ENCODE measurements at places on chromosomes 2 and 18.

DNA sequence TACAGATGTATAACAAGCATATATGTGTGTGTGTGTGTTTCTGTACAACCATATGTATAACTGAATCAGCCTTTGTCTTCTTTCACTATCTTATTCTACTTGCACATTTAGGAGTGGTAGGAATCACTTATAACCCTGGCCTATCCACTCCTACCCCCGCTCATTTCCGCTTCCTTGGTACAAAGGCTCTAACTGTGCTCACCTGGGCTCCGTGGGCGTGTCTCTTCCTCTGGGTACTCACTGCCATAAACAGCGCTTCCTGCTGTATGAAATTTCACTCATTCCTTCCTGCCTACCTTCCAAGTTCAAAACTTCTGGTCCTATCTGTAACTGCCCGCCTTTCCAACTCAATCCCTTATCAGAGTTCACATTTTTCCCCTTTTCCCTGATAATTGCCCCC is 815.5 kb downstream of the EPHA4 start:
- DNase-seq: no peak

DNA sequence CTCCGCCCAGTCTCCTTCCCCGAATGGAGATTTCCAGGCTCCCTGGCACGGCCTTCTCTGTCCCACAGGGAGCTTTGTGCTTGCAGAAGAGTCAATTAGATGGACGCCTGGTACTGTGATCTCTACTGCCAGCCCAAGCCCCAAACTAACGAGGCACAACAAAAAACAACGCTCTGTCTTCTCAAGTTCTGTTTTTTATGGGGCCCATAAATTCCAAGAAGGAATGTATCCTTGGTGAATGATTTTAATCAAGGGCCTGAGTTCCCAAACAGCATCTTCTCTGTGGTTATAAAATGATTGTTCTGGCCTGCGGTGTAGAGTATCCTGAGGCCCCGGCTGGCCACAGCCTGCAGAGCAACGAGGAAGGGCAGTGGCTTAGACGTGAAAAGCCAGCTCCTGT is 219.5 kb downstream of the CLIP4 start:
- DNase-seq: no peak

- no peak for DNase-seq
These were observed at the start of gene PID1 for GRCh38 chr2:229270551-229271410. Gene PID1 (minus strand): TSS chr2:229271287. CDS start chr2:229271043, 244 bp downstream.

DNA sequence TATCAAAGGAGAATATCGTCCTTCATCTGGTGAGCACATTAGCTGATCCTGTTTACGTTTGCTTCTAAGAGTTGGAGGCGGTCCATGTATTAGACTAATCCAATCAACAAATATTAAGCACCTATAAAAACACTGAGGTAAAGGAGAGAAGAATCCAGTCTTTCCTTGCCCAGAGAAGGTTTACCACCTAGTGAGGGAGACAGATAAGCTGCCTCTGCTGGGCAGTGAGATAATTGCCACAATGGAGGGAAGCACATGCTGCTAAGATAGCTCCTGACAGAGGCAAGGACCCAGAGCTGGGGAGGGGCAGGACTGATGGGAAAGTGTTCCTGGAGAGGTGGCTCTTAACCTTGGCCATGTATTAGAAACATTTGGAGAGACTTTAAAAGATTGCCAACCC is 36.7 kb upstream of the ST8SIA5 start:
- DNase-seq: no peak

GRCh38 chr2:238720232-238720672 is 127.6 kb upstream of the TWIST2 start:
- no peak for DNase-seq

DNA sequence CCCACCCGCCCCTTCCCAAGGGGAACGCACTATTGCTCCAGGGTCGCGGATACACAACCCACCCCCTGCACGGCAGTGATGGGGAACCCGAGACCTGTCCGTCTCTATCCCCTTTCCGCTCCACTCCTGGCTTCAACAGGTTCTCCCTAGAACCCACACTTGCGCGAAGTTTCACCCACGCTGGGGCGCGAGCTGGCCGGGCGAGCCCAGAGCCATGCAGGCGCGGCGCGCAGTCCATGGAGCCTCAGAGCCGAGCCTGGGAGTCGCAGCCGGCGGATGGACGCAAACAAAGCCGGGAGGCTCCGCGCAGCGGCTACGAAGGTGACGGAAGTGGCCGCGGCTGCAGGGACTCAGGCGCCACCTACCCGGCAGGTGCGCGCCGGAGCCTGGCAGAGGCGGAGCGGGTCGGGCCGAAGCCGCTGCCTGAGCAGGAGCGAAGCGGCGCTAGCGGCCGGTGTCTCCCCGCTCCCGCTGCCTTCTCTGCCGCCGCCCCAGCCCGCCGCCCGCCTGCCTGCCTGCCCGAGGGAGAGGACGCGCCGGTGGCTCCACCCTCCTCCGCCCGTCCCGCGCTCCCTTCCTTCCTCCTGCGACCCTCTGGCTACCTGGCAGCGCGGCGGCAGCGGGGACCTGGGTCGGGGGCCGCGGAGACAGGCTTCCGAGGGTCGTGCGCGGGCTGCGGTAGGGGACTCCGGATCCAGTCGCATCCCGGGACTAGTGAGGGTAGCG is 14.0 kb downstream of the ALPG start:
- DNase-seq: no peak

GRCh38 chr18:2135309-2135708 is 436.0 kb downstream of the METTL4 start:
- no peak for DNase-seq

DNA sequence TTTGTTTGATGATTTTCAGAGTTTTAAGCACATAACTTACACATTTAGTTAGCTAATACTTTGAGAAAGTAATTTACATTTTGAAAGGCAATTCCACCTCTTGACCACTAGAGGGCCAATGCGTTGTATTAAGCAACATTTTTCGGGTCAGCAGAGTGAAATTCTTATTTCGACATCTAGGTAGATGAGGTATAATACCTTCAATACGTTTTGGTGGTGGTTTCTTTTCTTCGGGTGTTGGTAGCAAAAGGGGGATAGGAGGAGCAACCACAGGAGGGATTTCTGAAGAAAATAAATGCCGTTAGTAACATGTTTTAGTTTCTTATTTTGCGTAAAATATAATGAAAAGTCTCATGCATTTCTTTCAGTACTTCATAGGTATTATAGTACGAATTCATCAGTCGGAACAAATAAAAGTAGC is 106.3 kb downstream of the TTN start:
- DNase-seq: no peak

- no peak for DNase-seq
These were observed 326.2 kb downstream of the SETBP1 start for GRCh38 chr18:45006934-45007333.

DNA sequence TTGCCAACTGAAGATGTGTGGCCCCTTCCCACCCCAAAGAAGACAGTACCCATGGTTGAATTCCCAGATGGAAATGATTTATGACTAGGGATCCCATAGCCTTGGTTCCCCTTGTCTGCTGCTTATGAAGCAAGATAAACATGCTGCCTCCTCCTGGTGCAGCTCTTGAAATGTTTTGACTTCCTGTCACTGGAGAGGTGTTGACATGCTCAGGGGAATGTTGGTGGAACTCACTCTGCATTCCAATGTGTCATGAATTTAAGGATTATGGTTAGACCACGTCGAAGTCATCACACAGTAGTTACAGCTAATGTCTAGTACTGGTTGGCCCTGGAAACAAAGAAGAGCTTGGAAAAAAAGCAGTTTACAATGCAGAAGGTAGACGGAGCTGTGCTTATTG is 69.0 kb upstream of the FAM110C start:
- DNase-seq: no peak

GRCh38 chr2:55114082-55114481 is 63.8 kb upstream of the RTN4 start:
- no peak for DNase-seq

DNA sequence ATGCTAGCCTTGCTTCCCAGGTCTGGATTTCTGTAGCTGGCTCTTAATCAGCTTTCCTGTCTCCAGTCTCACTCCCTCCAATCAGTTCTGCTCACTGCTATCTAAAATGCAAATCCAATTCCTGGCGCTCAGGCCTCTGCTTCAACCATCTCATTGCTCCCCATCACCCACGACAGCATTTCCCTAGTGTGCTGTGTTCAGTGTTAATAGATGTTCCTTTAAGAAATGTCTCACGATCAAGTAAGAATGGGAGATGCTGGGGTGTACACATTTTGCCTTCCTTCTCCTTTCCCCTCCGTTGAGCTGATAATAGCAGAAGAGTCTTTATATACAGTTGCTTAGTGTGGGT is 1.6 kb upstream of the PUM2 start:
- DNase-seq: no peak

GRCh38 chr2:196737046-196737445 is 62.4 kb downstream of the GTF3C3 start:
- no peak for DNase-seq

DNA sequence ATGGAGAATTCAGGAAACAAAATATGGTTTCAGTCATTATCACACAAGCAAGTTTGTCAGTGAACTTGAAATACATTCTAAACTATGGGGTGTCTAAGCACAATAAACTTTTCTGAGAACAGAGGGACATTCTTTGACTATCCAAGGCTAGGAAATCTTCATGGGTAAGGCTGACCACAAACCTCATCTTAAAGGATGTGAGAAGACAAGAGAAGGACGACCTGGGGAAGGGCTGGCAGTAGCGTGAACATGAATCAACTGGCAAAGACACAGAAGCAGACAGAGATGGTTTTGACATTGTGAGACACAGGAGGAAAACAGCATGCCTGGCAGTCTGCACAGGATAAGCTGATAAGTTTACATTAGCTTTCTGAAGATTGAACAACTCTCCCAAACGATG is 752.4 kb upstream of the SLC8A1 start:
- no peak for DNase-seq

- DNase-seq: no peak
These were observed 2.3 kb upstream of the OST4 start for GRCh38 chr2:27073782-27074181.

DNA sequence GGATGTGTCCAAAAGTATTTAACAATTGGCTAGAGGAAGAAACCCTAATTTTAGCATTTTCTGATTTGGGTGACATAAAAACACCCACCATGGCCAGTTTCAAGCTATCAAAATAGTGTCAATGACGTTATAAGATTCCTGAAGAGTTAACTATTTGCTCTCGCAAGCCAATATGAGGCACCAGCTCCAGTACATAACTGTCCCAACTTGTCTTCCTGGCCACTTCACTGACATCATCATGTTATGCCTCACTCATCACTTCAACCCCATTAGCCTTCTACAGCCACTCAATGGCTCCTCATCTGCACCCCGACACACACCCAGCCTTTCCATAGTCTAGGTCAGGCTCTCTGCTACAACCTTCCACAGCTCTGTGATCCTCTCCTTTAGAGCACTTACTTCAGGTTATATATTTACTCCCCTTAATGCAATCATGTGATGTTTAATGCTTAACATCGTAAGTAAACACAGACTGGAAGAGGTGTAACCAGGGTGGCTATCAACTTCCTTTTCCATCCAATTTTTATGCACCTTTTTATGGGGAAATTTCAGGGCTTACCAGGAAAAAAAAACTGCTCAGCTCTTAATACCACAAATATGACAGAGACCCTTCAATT is 158.7 kb downstream of the VWC2L start:
- no peak for DNase-seq

GRCh38 chr2:232515639-232516038 is 4.5 kb upstream of the PRSS56 start:
- DNase-seq: no peak

GRCh38 chr2:8578335-8579244 is 103.3 kb upstream of the ID2 start:
- DNase-seq: no peak

- no peak for DNase-seq
These were observed 42.8 kb downstream of the ITSN2 start for GRCh38 chr2:24317491-24317920.

GRCh38 chr2:138491495-138491862 is 10.1 kb upstream of the SPOPL start:
- no peak for DNase-seq

- DNase-seq: no peak
These were observed 8.9 kb upstream of the SKOR2 start for GRCh38 chr18:47260120-47260923.

DNA sequence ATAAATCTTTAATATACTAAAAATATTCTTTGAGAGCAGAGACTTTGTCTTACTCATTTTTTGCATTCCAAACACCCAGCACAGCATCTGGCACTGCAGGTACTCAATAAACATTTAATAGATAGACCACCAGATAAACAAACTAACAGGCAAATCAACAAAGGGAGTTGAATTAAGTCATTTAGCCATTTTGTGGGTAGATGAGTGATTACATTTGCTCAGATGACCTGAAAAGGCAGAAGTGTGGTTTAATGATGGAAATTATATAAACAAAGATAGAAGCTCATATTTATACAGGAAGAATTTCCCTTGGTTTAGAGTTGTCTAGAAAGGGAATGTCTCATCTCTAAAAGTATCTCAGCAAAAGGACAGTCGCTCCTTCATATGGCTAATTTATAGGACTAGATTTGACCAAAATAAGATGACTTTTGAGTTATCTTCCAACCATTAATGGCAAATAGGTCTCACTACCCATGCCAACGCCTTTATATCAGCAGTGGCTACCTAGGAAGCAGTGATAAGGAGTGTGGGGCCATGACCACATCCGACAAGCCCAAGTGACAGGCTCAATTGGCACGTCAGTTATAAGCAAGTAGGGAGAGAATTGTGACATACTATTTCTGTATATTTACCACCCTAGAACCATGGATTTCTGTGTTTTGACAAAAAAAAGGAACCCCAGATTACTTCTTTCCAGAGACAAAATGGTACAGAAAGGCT is 173.5 kb downstream of the ATAD2B start:
- no peak for DNase-seq

DNA sequence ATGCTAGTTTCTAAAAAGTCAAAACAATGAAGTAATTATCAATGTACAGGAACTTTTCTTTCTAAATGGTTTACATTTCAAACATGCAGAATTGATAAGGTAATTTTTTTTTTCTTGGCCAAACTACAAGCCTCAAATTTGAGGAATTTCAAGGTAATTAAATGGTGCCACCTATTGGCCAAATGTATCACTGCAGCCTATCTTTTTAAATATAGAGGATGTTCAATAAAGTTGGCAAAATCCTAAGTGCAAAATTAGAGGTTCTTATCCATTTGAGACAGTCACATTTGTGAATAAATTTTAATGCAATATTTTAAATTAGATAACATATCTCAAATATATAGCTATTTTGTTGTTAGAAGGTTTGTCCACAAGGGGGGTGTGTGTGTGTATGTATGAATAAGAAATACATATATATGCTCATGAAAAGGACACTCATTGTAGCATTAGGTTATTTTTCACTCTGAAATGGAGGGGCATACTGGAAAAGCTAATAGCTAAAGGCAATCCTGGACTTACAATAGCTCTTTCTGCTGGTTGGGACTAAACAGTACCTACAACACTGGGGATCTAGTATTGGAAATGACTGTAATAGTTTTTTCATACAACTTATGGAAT is 26.2 kb downstream of the MMADHC start:
- no peak for DNase-seq

- no peak for DNase-seq
These were observed at the start of gene HS6ST1 for GRCh38 chr2:128318776-128319464. Gene HS6ST1 (minus strand): TSS chr2:128318868. CDS start chr2:128318563, 305 bp downstream.

DNA sequence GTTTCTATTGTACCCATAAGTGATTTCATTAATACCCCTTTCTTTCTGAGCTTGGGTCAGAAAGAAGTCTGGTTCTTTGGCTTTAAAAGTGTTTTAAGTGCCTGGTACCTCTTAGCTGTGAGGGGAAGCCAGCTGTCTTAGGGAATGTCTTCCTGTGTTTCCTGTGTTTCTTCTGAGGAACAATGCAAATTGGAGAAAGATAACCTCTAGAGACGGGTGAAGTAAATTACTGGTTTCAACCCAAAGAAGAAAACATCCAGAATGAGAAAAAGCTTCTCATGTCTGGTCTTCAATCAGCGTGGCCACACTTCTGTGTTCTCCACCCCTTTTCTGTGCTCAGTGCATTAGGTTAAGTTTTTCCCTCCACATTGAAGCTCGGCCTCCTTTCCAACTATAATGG is 10.2 kb upstream of the CHN1 start:
- no peak for DNase-seq

GRCh38 chr2:2719015-2719414 is 387.9 kb upstream of the MYT1L start:
- DNase-seq: no peak
